NCI-H1048 (cell line): ENCODE measurements at places on chromosomes 4 and X.

DNA sequence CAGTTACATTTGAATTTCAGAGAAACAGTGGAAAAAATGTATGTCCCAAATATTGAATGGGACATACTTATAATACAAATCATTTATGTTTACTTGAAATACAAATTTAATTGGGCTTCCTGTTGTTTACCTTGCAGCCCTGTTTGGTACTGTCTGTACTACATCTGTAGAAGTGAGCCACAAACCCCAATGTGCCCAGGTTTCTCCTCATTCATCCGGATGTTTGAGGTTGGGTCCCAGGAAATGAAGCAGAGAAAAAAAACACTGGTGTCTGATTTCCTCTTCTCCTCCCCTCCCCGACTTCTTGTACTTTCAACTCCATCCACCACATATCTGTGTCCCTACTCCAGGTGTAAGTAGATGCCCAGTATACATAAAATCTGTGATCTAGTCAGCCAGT lies 27.1 kb upstream of the SCRG1 start:
- no peak for DNase-seq

DNA sequence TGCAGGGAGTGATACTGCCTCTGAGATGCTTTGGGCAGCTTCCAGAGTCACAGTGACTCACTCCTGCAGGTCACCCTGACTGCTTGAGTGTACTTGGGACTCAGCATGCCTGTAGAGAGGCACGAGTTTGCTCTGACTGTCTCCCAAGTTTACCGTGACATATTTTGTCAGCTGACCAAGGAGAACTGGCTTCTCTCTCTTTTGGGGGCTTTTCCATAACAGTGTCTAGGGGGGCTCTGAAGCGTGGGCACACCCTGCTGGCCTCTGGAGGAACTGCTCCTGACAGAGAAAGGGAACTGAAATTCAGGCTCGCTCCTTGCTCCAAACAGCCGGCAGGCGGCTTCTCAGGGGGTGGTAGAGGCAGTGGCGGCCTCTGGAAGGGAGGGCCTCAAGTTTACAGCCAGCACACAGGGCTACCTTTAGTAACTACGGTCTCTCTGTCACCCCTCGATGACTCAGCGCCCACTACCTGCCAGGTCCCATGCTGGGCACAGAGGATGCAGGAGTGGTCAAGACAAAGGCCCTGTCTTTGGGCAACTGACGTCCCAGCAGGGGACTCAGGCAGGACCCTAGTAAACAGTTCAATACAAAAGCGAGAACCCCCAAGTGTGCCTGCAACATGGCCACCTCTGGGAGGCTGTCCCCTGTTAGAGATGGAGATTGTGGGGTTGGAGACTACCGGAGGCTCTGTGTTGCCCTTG lies 17.8 kb downstream of the ZNF185 start:
- no peak for DNase-seq

GRCh38 chr4:3363411-3364141 lies 70.8 kb downstream of the RGS12 start:
- DNase-seq = no peak

DNA sequence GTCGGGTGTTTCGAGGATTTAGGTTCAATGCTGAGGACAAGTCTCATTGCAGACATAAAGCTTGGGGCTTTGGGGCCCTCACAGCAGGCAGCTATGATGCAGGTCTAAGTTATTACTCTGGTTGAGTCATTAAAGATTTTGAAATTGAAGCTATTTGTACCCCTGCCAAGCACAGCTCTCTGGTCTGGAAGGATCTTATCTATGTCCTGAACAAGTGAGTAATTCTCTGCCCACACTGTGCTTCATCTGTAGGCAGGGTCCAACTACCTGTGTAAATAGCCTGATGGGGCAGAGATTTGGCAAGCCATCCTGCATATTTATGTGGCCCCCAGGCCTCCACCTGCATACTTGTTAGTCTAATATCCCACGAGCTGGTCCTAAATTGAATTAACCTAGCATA lies 41.4 kb upstream of the MAGEA4 start:
- DNase-seq = no peak

GRCh38 chr4:138275963-138276621 lies 33.9 kb upstream of the SLC7A11 start:
- DNase-seq = no peak

- DNase-seq = no peak
Measured at GRCh38 chrX:17768997-17769396, 31.7 kb downstream of the SCML1 start.

DNA sequence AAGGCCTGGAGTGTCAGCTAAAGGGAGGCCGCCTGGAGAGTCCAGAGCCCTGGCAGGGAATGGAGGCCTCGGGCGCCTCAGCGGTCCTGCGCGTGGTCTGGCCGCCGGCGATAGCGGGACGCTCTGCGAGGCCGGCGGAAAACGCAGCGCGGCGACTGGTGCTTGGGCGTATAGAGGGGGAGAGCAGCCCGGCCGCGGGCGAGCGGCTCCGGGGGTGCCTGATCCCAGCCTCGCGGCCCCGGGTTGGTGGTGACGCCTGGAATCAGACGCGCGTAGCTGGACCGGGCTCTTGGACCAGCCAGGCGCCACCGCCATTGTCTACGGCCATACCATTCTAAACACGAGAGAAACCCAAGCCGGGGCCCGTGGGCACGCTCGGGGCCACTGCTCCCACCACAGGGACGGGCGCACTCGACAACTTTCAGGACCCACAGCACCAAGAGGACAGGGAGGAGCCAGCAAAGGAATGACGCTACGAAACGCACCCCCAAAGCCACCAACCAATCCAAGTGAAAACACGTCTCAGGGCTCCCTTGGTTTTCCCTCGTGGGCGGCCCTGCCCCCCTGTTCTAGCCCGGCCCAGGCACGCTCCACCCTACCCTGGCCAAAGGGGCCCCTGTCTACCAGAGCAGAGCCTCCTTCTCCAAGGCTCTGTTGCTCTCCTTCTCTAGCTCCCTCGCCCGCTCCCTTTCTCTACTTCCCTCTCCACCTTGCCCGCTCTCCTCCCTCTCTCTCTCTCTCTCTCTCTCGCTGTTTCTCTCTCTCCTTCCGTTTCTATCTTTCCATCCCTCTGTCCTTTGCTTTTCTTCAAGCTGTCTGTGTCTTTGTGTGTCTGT lies 7.8 kb downstream of the FRG2 start:
- DNase-seq = no peak

GRCh38 chrX:17805120-17805519 lies 56.0 kb downstream of the RAI2 start:
- no peak for DNase-seq

DNA sequence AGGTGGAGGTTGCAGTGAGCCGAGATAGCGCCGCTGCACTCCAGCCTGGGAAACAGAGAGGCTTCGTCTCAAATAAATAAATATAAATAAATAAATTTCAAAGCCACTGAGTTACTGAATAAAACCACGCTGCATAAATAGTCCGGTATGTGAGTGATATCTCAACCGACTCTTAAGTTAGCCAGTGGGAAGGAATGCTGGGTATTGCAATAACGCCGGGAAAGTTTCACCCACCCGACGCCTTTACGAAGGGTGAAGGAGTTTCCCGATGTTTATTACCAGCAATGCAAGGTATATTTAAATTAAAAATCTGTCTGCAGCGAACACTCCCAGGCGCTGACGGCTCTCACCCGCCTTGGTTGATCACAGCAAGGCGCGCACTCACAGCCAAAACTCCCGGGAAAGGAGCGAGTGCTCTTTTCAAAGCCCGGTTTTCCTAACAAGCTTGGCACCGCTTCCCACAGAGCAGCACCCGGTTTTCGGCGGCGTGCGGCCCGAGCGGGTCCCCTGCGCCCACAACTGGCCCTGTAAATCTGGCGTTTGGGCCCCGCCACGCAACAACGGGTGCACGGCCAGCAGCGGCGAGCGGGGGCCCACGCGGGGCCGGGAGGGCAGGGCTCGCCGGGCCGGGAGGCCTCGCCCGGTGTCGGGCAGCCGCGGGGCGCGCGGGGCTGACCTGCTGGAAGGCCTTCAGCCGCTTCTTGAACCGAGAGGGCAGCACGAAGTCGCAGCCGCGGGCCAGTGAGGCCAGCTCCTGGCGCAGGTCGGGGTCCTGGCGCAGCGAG lies 13.7 kb downstream of the PPP2R3B start:
- no peak for DNase-seq

DNA sequence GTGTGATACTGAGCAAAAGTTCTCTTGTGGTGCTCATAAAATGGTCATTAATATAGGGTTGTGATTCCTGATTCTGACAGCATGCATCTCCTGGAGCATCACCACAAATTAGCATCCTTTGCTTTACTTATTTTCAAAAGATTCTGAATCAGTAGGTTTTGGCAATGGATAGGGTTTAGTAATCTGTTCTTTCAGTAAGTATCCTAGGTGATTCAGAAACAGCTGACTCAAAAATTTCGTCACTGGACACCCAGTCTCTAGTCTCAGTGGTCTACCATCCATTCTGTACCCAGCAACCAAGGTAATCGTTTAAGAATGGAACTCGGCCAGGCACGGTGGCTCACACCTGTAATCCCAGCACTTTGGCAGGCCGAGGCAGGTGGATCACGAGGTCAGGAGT lies 4.1 kb downstream of the CBLL2 start:
- DNase-seq = no peak

DNA sequence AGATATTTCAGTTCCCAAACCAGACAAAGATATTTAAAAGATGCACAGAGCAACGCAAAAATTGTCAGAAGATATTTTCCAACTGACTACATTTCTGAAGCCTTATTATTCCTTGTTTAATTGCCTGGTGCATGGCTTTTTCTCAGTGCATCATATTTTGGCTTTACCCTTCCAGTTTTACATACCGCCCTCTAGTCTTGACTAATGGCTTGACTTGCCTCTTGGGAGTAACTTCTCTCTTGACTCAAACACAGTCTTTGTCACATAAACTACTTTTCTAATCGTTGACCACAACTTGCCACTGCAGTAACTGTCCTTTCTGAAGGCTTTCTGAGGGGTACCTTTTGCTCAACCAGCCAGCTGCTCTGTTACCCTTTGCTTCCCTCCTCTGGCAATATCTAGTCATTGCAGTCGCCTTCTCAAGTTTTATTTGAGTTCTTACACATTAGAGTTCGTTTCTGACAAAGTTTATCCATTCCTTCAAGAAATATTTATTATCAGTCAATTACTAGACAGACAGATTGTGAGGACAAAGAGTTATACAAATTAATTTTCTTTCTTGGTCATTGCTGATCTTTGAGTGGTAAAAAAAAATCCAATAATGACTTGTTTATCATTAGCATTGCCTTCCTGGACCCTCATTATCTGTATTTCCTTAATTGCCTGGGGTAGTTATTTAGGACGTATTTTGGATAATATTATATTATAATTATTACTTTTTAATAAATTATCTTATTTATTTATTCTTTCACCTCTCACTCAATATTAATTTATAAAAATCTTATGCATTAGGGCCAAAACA lies 506.9 kb upstream of the PCDH10 start:
- no peak for DNase-seq

DNA sequence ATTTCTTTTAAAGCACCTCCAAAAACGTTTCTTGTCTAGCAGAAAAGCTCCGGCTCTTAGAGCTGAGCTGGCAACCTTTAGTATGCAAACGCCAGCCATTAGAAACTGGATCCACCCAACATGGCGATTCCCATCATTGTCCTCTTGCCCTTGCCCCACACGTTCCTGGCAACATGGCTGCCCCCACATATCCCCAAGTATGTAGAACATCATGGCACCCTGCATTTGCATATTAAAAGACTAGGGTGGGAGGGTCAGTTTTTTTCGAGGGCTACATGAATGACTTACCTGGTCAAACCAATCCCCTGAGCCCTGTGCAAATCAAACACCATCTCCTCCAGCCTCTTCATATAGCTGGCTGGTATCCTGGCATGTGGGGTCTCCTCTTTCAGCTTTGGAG lies 82.2 kb upstream of the HELT start:
- no peak for DNase-seq

- DNase-seq = no peak
Measured at GRCh38 chr4:53456178-53456577, 78.7 kb downstream of the FIP1L1 start.

DNA sequence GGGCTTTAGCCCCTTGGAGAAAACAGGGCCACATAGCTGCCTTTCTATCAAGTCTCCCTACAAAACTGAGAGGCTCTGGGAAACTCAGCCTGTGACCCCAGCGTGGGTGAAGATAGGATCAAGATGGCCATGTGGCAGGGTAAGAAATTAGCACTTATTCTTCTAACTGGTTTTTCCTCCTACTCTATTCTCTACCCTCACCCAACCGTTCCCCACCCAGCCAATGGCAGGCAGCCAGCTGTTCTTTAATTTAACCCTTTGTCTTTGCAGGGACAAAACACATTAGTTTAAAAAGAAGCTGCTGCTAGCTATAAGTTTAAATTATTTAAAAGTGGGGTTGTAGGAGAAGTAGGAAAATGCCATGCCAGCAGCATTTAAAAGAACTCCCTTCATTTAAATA lies 2.8 kb downstream of the CLCN5 start:
- no peak for DNase-seq

GRCh38 chr4:128868758-128869157 lies 59.3 kb downstream of the JADE1 start:
- no peak for DNase-seq

DNA sequence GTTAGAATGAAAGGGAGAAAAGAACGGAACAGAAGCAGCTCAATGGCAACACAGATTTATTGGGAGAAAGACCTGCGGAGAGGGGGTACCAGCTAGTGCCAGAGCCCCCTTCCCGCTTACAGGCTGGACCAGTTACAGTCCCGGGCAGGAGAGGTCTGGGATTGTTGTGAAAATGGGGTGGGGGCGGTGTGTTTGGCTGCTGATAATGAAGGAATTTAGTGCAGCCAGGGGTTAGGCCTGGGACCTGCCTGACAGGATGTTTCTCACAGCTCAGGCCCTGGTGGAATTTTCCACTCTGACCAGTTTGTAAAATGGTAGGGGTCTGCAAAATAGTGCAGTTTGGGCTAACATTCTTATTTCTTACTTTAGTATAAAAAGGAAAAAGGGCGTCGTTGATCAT lies 75.4 kb upstream of the SPIN4 start:
- no peak for DNase-seq

- DNase-seq = no peak
Measured at GRCh38 chr4:152364383-152364782, 171.5 kb downstream of the FBXW7 start.

GRCh38 chr4:148353571-148353970 lies 88.6 kb downstream of the NR3C2 start:
- no peak for DNase-seq

DNA sequence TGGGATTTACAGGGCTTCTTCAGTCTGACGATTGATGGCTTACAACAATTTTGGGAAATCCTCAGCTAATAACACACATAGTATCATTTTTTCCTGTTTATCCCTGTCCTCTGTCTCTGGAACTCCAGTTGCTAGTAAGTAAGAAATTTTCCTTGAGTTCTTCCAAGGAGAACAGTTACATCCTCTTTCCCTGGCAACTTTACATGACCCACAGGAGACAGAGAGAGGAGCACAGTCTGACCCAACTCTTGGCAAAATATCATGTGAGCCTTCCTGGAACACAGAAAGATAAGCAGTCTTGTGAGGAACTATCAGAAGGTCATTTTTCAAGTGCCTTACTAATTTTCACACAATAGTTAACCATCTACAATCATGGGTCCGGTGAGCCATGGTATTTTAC lies 578.7 kb upstream of the PABPC4L start:
- no peak for DNase-seq
